Neuronal stem cell (in vitro differentiated cells): ENCODE measurements at places on chromosomes 2 and 18.

DNA sequence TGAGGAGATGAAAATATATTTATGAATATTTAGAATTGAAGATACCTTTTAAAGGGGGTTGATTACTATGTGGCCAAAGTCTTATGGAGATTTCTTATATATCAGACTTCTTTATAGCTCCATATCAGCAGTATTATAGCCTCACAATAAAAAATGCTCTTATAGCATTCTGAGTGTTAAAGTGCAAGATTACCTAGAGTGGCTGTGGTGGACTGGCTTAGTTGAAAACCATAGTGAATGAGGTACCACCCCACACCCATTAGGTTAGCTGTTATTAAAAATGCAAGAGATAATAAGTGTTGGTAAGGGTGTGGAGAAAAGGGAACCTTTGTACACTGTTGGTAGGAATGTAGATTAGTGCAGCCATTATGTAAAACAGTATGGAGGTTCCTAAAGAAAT is 39.7 kb downstream of the NCOA1 start:
- DNase-seq = no peak

- DNase-seq = no peak
Observed at GRCh38 chr2:164711766-164712138, 90.5 kb upstream of the GRB14 start.

DNA sequence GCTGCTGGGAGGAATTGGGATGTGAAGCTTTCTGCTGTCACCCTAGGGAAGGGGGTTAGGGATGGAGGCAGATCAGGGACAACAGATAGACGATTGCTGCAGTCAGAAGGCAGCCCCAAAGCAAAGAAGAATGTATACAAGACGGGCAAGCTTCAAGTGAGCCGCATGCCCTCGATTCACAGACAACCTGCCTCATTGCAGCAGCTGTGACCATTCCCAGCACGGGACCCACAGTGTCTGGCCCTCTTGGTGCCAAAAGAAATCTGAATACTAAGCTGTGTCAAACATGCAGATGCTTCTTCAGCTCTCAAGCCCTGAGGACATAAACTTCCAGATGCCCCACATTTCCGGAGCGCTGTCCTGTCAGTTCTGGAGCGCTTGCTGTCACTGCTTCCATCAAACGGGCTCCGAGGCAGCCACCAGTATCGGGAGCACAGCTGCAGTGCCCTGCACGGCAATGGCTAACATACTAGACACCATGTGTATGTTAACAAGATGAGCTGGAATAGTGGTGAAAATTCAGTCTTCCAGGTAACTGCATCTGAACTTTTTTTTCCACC is 33.8 kb downstream of the PRELID3A start:
- no peak for DNase-seq

- no peak for DNase-seq
Observed at GRCh38 chr2:157336137-157337010, 10.8 kb upstream of the ERMN start.

- DNase-seq = no peak
Observed at GRCh38 chr2:188897096-188897495, 77.1 kb upstream of the COL3A1 start.

- DNase-seq = no peak
Observed at GRCh38 chr2:1891971-1892486, 147.7 kb upstream of the PXDN start.

DNA sequence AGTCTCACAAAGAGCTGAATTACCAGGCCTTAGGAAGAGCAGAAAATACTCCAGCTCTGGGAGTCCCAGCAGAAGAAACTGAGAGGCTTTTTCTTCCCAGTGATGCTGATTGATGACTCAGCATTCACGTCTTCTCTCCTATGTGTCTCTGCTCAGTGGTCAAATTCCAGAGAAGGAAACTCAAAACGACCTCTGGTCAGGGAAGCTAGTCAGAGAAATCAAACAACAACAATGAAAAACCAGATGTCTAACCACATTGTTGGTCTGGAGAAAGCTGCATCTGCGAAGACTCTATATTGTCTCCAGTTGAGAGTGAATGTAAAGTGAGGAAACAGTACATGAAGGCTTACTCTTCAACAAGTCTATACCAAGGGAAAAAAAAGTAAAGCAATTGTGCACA is 28.6 kb upstream of the CERS6 start:
- DNase-seq = no peak

- DNase-seq = no peak
Observed at GRCh38 chr2:176573612-176574483, 304.6 kb downstream of the MTX2 start.

DNA sequence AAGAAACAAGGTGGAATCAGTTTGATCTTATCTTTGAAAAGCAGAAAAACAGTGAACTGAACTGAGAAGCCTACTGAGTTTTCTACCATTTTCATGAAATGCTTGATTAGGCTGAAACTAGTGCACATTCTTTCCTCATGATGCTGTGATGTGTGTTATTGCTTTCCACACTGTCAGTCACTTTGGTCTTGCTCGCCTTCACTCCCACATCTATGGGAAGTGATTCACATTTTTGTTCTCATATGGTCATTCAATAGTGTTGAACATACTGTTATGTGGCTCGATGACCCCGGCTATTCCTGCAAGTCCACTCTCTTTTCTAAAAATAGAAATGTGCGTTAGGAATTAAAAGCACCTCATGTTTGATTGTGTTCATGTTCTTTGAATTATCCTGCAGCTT is 129.7 kb downstream of the TGIF1 start:
- no peak for DNase-seq

GRCh38 chr2:133766164-133766832 is 198.0 kb upstream of the NCKAP5 start:
- DNase-seq = no peak

DNA sequence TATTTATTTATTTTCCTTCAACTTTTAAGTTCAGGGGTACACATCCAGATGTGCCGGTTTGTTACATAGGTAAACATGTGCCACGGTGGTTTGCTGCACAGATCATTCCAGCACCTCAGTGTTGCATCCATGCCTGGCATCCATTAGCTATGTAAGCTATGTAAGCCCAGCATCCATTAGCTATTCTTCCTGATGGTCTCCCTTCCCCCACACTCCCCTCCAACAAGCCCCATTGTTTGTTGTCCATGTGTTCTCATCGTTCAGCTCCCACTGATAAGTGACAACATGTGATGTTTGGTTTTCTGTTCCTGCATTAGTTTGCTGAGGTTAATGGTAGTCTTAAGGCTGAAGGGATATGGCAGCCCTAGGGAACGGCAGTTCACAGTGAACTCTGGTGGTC is 203.4 kb downstream of the CTNNA2 start:
- DNase-seq = no peak

GRCh38 chr18:12479536-12479935 is 71.8 kb downstream of the PRELID3A start:
- no peak for DNase-seq

DNA sequence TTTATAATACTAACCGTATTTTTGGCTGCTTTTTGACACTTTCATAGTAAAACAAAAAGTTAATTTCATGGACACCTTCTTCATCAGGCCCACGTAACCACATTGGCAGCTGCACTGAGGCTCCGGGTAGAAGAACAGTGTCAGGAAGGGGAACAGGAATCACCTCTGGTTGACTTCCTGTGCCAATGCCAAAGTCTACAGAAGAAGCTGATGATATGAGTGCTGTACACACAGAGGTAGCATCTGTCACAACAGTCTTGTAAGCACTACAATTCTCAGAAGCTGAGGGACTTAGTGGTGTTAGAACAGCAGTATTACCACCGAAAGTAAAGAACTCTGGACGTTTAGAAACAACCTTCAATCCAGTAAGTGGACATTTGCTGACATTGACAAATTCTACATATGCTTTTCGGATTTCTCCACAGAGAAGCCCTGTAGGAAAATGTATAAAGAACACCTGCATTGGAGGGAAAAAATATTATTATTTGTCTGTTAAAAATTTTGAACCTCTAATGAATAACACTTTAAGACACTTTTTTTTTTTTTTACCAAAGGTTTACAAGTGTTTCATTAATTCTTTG is 85.3 kb downstream of the TRAPPC8 start:
- no peak for DNase-seq

GRCh38 chr2:233803292-233803911 is 25.3 kb downstream of the MROH2A start:
- no peak for DNase-seq

- DNase-seq = no peak
Observed at GRCh38 chr2:63073994-63074393, 23.4 kb downstream of the OTX1 start.
